ENCODE measurements at places on chromosomes 7 and 10. TPM values are rescaled to one million over a fixed set of nuclear protein-coding genes. Genes with fewer than 3 reads are reported as not detected.

Gene ANKRD7
- polyA plus RNA-seq: 0.45 TPM

GRCh38 chr7:128200376-128200775 is 40.7 kb upstream of the LEP start:
- no peak for DNase-seq

Gene GRIFIN
- not detected for polyA plus RNA-seq

DNA sequence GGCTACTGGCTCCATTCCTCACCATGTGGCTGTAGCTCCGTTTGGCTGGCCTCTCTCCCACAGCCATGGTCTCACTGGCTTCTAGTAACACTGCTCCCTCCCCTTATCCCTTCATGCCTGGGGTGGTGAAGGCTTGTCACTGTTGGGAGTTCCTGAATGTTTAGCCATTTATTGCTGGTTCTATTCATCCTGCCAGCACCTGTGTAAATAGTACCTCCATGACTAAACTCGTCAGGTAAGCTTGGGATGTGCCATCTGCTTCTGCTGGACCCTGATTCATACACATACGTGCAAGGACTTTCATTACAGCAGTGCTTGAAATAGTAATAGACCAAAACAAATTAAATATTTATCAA is 61.6 kb downstream of the CCDC71L start:
- no peak for DNase-seq

Gene FOXI2
- 0.36 TPM for polyA plus RNA-seq

Data from hindlimb muscle (tissue), 1 donor.